ENCODE measurements at places on chromosomes 5 and 9. TPM values are rescaled to one million over a fixed set of nuclear protein-coding genes. Genes with fewer than 3 reads are reported as not detected.

DNA sequence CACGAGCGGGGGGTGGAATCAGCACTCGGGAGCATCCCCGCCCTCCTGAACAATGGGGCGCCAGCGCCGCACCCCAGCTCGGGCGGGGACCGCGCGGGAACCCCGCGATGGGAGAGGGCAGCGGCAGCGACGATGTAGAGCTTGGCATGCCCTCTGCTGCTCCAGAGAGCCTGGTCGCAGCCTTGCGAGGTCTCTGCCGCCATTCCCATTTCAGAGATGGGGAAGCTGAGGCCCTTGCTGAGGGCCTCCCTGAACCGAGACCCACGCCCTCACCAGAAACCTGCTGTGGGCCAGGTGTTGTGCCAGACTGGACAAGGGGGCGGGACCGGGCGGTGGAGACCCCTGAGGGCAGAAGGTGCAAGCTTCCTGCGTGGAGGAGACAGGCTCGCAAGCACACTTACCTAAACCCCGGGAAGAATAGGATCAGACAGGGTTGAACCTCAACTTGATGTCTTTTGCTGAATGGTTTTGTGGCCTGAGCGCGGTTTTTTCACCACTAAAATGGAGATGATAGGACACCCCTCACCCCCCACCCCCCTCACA is 647 bp upstream of the MEGF9 start:
- no peak for DNase-seq

- DNase-seq = peak; percentile 31
These were observed 46.6 kb upstream of the GNPDA1 start for GRCh38 chr5:142059304-142059940.

GRCh38 chr5:143481697-143482531 is 78.4 kb upstream of the NR3C1 start:
- DNase-seq = no peak

Gene CCNO
- total RNA-seq = not detected

DNA sequence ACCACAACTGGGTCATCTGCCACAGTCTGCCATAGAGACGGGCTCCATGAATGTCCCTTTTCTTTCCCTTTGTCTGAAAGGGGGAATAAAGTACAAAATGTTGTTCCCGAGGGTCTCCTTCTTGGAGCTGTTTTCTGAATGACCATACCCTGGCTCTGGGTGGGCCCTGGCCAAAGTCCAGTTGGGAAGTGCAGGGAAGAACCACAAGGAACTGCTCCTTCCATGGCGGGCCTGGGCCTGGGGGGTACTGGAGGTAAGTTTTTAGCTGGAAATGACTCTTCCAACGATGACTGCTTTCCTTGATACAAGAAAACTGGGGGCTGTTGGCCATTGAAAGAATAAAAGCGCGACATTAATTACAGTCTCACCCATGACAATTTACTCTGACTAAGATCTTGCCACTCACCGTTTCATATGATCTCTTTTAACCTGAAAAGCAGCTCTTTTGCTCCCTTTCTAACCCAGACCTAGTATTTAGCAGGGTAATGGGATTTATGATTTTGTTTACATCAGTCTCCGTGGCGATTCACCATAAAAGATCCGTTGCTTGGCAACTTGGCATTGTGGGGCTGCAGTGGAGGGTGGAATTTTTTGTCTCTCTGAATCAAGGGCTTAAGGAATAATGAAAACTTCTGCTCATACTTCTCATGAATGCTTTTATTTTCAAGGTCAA is 89.2 kb upstream of the PTCH1 start:
- DNase-seq = no peak

DNA sequence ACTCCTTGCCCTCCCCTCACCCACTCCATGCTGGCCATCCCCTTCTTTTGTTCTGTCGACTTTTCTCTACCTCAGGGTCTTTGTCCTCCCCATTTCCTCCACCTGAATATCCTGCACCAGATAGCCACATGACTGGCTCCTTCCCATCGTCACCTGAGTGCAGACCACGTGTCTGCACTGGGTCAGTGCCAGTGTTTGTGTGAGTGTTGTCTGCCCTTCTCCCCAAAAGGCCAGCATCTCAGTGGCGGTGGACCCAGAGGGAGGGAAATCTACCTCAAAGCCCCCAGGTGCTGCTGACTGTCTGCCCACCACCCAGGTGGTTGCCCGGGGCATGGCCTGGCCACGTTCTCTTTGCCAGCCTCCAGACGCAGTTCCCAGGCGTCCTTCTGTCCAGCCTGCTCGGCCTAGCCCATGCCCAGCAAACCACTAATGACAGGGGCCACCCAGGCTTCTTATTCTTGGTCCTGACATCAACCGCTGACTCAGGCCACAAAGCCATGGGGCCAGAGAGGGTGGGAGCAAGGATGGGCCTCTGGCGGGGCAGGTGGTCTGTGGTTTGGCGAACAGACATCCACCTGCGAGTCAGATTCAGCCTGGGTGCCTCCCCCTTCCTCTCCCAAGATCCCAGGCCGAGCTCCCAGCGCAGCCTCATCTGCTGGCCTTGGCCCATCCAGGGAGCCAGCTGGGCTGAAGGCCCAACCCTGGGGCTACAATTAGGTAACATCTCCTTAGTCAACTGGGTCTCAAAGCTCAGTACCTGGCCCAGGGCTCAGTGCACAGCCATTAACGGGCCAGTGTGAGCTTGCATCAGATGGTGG is 5.5 kb upstream of the NINJ1 start:
- no peak for DNase-seq

DNA sequence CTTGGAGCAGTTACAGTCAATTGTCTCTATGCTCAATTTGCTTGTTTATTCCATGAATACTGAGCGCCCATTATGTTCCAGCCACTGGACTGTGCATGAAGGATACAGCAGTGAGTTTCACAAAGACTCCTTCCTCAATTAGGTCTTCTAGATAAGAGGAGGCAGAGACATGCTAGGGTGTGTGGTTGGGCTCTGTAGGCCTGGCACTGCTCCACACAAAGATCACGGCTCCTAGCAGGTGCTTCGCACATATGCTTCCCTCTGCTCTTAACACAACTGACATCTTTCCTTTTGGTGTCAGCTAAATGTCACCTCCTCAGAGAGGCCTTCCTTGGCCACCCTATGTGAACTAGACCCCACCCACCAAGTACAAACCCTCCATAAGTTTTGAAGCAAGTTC is 10.9 kb downstream of the IL12B start:
- DNase-seq = no peak

- no peak for DNase-seq
These were observed 137.9 kb downstream of the SEC61B start for GRCh38 chr9:99360026-99360425.

DNA sequence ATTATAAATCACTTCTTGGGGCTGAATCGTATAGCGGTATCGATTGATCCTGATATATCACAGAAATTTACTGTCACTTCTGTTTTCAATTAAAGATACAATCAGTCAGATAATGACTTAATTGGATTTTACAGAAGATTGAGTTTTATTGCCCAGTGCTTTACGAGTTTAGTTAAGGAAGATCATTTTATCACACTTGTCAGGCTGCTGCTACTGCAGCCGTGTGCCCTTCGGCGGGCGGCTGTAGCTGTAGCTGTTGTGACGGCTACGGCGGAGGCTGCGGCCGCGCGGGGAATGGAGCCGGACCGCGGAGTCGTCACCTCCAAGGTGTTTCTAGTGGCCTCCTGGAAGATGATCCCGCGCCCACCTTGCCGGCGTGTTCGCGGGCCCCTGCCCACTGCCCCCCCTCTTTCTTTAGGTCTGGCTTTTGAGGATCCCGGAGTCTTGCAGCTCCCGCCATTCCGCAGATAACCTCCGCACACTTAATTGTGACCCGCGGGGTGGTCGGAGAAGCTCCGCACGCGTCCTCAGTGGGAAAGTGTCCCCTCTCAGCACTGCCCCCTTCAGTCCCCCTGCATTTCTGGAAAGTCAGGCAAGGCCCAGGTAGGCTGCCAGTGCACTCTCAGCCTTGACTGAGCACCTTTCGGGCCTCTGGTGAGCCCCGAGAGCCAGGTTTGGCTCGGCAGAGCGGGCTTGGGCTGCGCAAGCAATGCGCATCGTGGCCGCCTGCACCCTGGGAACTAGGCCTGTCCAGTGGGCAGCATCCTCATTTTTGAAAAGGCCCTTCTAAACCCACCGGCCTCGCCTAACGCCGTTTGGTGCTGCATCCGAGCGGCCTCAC is 6.9 kb upstream of the DMRT3 start:
- no peak for DNase-seq

Gene PCDHB1
- not detected for total RNA-seq

DNA sequence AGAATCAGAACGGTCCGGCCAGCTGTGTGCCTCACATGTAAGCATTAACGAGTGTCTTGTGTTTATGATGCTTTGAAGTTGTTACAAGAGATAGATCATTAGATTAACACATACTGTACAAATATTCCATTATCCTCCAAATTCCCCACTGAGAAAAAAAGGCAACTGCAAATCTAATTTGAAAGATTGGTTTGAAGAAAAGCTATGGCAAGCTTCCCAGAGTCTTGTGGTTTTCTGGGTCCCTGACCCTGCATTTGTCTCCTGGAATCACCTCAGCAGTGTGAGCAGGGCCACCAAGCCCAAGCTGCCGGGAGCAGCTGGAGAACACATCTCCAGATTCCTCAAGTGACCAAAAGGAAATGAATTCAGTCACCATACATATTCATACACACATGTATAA is 36.9 kb upstream of the ADAMTS16 start:
- DNase-seq = no peak

DNA sequence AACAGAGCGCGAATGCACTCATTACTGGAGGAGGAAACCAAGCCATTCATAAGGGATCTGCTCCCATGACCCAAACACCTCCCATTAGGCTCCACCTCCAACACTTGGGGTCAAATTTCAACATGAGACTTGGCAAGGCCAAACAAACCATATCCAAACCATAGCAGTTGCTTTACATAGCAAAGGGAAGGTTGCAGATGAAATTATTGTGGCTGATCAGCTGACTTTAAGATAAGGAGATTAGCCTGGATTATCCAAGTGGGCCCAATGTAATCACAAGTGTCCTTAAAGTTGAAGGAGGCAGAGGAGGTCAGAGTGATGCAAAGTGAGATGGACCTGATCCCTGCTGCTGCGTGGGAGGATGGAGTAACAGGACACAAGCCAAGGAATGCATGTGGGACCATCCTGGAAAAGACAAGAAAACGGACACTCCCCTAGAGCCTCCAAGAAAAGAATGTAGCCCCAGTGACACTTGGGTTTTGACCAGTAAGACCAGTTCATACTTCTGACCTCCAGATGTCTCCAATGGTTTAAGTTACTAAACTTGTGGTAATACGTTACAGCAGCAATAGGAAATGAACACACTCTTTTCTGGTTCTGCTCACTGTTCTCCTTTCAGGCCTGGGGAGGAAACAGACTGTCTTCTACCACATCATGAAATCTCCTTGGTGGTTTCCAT is 167.3 kb downstream of the GNAQ start:
- no peak for DNase-seq

Gene MYO10
- 99.8 TPM for total RNA-seq

Gene CER1
- not detected for total RNA-seq

GRCh38 chr5:169350016-169350415 is 49.1 kb upstream of the SLIT3 start:
- no peak for DNase-seq

GRCh38 chr5:146079695-146080373 is 25.5 kb downstream of the PLAC8L1 start:
- no peak for DNase-seq

DNA sequence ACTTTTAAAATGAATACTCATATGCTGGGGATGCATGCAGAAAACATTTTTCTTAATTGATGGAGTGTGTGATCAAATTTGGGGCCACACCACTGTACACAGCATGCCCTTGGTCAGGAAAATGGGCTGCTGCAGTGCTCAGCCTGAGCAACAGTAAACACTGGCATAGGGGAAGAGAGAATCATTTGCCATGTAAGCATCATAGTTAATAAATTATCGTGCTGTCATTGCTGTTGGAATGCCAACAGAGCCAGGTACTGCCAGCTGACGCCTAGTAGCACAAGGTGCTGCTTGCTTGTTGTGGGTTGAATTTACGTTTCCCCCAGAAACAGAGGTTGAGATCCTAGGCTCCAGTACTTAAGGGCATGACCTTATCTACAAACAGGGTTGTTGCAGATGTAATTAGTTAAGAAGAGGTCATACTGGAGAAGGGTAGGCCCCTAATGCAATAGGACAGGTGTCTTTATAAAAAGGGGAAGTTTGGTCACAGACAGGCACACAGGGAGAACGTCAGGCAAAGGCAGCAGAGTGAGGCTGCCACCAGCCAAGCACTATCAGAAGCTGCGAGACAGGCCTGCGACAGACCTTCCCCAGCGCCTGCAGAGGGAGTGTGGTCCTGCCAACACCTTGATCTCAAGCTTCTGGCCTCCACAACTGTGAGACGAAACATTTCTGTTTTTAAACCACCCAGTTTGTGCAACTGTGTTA is 25.3 kb downstream of the DAP start:
- DNase-seq = no peak
